Activated CD4-positive, CD25-positive, alpha-beta regulatory T cell treated with anti-CD3 and anti-CD28 coated beads, Interleukin-2, amount 50 U/mL, for 16 hours (primary cell): ENCODE measurements at places on chromosomes 6 and 20.

DNA sequence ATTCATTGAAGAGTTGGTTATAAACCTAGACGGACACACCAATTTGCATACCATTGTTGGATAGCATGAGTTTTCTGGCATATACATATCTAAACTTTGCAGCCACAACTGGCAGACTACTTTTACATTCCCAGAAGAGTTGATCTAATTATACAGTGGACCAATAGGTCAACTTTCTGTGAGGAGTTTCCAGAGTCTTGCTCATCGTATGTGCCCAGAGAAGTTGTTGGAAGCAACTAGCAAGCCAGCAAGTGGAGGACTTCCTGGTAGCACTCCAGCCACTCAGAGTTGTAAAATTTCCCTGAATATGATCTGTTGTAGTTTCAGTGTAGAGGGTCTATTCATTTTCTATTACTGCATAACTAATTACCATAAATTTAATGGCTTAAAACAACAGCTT, 47.1 kb upstream of the FAM184A start:
- no peak for DNase-seq

- DNase-seq: no peak
Observed at GRCh38 chr6:166119116-166119911, 48.3 kb downstream of the TBXT start.

DNA sequence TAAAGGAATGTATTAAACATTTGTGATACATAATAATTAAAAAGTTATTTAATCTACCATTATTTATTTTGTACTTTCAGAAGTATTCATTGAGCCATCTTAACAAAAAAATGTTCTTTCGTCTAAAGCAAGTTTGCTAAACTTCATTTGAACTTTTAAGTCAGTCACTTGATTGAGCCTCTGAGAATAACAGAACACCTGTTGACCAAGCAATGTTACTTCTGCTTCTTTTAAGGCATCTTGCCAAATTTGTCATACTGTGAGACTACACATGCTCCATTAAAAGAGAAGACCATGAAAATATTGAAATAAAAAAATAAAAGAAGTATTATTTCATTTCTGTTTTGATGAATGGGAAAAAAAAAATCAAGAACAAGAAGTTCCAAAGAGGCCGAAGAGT, 141.8 kb upstream of the BMP5 start:
- DNase-seq: no peak

GRCh38 chr6:157912326-157912725, 69.3 kb upstream of the SYNJ2 start:
- DNase-seq: no peak

DNA sequence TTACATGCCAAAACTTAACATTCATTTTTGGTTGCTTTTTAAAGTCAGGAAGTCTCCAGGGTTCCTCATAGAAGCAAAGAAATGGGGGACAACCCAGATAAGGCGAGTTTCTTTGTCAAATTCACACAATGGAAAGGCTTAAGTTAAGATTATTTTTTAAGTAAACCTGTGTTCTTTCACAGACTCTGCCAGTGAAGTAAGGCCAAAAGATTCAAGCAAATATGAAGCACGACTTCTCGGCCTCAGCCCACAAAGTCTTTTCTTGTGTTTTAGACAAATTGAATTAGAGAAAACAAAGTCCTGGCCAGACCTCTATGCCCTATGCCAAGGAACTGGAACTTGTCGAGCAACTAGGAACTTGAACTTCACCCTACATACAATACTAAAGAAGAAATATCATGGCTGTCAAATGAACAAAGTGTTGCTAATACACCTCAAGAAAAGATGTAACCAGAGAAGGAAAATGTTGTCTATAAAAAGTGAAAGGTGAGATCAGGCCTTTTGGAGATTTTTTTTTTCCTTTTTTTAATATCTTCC, 540.0 kb upstream of the JARID2 start:
- no peak for DNase-seq

- DNase-seq: no peak
Observed at GRCh38 chr6:106910999-106911949, 63.3 kb downstream of the CD24 start.
